ENCODE measurements at places on chromosomes 4 and X.

DNA sequence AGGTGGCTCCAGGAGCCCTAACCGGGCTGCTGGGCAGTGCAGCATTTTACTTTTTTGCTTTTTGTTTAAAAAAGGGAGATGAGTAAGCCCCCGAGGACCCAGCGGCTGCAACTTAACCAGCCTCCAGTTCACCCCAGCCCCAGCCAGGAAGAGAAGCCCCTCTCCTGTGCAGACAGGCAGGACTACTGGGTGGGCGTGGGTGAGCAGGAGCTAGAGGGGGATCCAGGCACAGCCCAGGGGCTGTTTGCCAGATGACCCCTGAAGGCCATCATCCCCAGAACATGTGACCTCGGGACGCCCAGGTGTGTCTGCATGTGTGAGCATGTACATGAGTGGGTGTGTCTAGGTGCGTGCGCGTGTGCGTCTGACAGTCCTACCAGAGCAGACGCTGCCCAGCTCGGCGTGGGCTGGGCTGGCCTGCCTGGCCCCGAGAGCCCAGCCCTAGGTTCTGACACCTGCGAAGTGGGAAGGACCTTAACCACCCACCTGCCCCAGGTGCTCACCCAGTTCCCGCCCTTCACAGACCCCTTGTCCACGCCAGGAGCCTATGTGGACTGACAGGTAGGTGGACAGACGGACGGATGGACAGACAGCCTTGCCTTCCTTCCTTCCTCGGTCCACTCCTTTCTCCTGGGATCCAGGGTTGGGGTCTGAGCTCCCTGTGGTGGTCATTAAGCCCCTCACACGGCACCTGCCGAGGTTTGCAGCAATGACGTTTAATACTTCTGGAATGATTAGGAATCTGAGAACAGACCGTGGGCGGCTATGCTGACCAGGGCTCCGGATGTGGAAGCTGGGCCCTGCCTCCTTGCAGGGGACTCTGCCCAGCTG lies 7.8 kb upstream of the HAUS3 start:
- DNase-seq, result no peak

- DNase-seq, result no peak
These were observed 277.7 kb downstream of the TMA16 start for GRCh38 chr4:163772238-163772637.

- no peak for DNase-seq
These were observed 12.5 kb downstream of the SH2D1A start for GRCh38 chrX:124358800-124359383.

DNA sequence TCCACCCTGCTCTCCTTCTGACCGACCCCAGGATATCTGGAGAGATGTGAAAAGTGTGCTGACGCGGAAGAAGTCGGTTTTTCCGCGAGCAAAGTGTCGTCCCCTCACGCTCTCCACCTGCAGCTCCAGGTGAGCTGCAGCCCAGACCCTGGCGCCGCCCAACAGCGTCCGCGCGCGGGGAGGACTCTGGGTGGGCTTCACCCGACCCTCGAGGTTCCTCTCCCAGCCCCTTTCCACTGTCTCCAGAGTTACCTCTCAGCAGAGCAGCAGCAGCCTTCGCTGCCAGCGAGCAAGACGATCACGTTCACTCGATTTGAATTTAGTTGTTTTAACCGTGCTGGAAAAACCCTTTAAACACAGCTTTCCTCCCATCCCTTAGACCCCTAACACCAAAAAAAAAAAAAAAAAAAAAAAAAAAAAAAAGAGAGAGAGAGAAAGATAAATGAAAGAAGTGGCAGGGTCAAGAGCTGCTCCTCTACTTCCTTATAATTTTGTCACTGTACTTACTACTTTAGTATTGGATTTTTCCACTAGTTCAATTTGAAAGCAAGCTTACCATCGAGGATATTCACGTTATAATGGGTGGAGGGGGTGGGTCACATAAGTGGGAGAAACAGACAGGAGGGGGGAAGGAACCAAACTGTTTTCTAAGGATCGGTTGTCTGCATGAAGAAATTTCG lies 758 bp upstream of the NR3C2 start:
- DNase-seq, result peak; percentile 37

DNA sequence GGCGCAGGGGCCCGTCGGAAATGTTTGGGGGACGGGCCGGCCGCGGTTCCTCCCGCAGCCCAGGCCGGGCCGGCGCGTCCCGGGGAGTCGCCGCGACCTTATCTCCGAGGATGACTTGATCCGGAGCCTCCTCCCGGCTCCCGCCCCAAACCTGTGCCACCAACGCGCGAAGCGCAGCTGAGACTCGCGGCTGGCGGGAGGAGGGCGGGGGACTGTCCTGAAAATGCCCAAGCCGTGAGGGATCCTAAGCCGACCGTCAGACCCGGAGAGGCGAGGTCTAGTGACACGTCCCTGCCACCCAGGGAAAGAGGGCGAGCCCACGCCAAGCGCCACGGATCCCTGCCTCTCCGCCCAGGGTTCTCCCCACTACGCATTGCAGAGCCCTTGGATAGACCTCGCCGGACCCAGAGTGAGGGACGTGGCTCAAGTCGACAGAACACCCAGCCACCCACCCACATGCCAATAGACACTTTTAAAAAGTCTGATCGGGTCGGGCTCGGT lies 26.9 kb downstream of the UTP14A start:
- no peak for DNase-seq

DNA sequence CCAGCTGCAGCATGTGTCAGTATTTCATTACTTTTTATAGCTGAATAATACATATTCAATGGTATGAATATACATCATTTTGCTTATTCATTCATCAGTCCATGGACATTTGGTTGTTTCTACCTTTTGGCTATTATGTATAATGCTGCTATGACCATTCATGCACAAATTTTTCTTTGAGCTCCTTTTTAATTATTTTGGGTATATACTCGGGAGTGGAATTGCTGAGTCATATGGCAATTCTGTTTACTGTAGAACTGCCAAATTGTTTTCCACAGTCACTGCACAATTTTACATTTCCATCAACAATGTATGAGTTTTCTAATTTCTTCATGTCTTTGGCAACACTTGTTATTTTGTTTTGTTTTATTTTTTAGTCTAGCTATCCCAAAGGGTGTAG lies 405.9 kb upstream of the PITX2 start:
- no peak for DNase-seq

DNA sequence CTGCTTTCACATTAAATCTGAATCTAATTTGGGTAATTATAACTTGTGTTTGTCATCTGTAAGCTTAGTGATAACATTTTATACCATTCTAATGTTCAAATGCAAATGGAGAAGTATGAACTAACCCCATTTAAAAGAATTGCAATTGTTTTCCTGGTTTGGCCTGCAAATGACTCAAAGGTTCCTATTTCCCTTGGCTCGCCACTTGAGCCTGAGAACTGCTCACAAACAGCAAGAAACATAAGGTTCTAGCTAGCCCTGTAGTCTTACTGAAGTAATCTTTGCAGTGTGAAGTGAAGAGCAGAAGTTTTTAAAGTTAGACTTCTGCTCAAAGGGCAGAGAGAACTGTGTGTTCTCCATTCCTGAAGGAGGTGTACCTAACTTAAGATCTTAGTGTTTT lies 27.2 kb downstream of the UPRT start:
- DNase-seq, result no peak

- DNase-seq, result no peak
These were observed 4.1 kb downstream of the MSANTD1 start for GRCh38 chr4:3252831-3253641.

DNA sequence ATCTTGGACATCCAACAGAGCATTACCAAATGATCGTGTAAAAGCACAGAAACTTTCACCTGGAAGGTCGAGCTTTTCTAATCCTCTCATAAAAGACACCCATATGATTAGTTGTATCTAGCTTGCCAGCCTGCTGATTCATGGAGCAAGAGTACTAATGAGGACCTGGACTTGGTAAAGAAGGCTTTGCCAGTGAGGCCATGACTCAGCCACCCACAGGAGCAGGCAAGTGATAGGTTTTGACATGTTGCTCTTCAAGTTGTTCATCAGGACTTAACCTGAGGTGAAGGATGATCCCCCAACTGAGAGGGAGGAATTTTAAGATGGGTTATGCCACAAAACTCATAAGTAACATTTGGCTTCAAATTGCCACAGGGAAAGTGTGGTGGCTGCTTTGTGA lies 24.7 kb upstream of the EPGN start:
- DNase-seq, result no peak

DNA sequence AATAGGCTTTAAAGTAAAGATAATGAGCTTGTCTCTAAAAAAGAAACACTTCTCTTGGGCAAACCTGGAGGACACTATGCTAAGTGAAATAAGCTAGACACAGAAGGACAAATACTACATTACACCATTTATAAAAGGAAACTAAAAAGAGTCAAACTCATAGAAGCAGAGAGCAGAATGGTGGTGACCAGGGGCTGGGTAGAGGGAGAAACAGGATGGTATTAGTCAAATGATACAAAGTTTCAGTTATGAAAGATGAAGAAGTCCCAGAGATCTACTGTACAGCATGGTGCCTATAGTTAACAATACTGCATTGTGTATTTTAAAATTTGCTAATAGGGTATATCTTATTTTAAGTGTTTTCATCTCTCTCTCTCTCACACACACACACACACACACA lies 28.5 kb downstream of the ACSL4 start:
- DNase-seq, result no peak

GRCh38 chr4:87543835-87544461 lies 14.8 kb upstream of the SPARCL1 start:
- DNase-seq, result no peak

DNA sequence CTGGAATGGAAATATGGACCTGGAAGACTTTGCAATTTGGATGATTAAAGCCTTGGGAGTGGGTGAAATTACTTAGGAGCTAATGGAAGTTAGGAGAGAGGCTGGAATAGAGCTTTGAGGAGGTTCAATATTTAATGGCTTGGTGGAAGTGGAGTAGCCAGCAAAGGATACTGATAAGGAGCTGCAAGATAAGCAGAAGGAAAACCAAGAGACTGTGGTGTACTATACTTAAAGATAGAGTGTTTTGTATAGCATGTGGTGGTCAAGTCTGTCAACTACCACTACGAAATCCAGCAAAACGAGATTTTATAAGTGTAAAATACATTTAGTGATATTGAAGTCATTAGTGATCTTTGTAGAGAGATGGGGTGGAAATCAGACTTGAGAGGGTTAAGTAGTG lies 54.0 kb upstream of the TMLHE start:
- DNase-seq, result no peak

GRCh38 chr4:876780-877179 lies 50.9 kb upstream of the CPLX1 start:
- no peak for DNase-seq

Measured in hypothalamus (tissue), 51 donors.